Esophagus squamous epithelium (tissue), 5 donors: ENCODE measurements at places on chromosomes 6 and 20.

- no peak for DNase-seq
Observed at GRCh38 chr6:129183681-129184301, 300.9 kb downstream of the LAMA2 start.

DNA sequence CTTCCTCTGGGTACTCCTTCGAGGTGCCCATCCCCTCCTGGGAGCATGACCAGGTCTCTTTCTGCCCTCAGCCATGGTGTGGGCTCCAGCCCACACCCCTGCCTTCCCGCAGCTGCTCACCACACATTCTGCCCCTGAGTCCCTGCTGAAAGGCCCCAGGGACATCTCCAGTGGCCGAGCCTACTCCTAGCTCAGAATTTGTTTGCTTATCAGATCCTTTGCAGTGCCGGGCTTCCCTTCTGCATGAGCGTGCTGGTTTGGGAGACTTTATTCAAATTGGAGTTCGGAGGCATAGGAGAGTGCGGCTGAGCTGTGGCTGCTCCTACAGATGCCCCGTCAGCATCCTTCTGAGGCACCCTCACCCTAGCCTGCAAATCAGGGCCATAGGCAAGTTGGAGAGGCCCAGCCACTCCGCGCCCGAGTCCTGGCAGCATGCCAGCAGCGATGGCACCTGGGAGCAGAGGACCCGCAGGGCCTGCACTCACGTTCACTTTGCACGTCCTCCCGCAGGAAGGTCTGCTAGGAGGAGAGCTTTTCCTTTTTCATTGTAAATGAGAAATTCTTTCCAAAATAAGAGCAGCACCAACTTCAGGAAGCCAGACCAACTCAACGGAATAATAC is 327.3 kb downstream of the QKI start:
- DNase-seq: no peak

GRCh38 chr6:122869437-122870024 is 80.5 kb downstream of the SMPDL3A start:
- no peak for DNase-seq

- no peak for DNase-seq
Observed at GRCh38 chr6:28948782-28949486, 25.1 kb upstream of the TRIM27 start.

GRCh38 chr6:127176146-127176545 is 57.7 kb downstream of the RSPO3 start:
- DNase-seq: no peak

DNA sequence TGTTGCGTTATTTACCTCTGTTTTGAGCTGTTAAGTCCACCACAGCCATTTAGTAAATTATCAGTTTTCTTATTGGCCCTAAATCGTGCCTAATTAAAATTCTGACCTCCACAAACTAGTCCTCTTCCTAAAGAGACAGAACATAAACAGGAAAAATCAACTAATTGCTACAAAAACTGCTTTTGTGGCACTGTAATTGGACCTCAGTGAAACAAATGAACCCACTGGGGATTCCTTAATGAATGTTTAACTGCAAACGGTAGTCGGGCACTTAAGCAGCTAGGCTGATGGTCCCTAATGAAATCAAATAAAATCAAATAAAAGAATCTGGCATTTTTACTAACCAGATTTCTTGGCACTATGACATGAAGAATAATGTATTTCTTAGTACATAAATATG is 513.4 kb upstream of the SLC35B3 start:
- no peak for DNase-seq

GRCh38 chr6:3752531-3753227 is 1.2 kb upstream of the PXDC1 start:
- no peak for DNase-seq

DNA sequence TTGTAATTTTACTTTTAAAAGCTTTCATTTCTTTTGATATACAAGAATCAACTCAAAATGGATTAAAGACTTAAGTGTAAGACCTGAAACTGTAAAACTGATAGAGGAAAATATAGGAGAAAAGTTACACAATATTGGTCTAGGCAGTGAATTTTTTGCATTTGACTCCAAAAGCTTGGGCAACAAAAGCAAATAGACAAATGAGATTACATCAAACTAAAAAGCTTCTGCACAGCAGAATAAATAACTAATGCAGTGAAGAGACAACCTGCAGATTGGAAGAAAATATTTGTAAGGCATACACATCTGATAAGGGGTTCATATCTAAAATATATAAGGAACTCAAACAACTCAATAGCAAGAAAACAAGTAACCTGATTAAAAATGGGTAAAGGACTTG is 3.0 kb downstream of the GABRR1 start:
- no peak for DNase-seq

DNA sequence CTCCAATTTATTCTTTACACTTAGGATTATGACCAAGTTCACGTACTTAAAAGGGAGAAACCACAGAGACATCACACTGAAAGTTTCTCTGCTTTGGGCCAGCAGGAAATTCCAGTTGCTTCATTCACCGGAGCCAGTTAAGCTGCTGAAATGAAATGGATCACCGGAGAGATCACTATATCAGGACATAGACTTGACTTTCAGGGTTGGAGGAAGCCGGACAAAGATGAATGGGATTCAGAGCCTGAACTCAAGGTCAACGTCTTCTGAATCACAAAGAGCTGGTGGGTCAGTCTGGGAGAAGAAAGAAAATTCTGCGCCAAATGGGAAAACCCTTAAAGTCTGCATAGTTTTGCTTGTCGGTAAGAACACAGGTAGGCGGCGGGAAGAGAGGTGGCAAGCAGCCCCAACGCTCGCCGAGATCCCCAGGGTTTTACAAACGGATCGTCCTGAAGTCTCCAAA is 81.9 kb upstream of the CCDC28A start:
- no peak for DNase-seq

- no peak for DNase-seq
Observed at GRCh38 chr6:168310945-168311344, 8.6 kb downstream of the DACT2 start.

GRCh38 chr6:90183587-90184333 is 112.9 kb downstream of the BACH2 start:
- no peak for DNase-seq

- DNase-seq: no peak
Observed at GRCh38 chr6:58290177-58290576, 972.7 kb downstream of the PRIM2 start.

DNA sequence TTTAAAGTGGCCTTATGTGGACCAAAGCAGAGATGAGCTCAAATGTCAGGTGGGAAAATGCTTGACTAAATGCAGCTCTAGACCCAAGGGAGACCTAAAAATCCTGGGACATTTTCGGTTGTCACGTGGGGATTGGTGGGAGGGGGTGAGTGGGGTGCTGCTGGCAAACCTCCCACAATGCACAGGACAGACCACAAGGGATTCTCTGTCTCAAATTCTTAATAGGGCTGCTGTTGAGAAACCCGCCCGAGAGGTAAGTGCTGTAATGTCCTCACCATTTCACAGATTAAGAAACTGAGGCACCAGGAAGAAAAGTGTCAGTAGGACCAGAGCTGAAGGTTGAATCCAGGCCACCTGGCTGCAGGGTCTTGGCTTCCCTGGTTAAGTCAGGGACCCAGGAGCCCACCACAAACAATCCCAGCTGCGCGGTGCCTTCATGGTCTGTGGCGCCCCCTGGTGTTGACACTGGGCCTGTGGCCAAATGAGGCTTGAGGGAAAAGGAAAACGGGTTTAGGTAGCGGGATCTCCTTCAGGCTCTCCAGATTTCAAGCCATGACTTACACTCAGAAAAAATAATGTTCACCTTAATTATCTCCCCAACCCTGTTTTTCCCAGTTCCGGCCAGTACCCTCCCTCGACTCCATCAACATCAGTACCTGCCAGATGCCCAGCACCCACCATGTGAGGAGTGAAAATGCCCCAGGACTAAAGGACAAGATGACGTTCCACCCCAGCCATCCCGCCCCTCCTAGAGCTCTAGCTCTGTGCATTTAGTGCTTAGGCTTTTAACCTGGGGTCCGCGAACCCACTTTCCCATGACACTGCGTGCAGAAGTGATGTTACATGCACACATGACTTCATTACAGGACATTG is 7.2 kb downstream of the HLA-G start:
- DNase-seq: no peak

- no peak for DNase-seq
Observed at GRCh38 chr6:44000164-44000842, 126.9 kb downstream of the MRPL14 start.

- DNase-seq: no peak
Observed at GRCh38 chr6:47440719-47441118, 36.9 kb upstream of the CD2AP start.
